CD4-positive, CD25-positive, alpha-beta regulatory T cell (primary cell): ENCODE measurements at places on chromosomes 12 and 14. TPM values are rescaled to one million over a fixed set of nuclear protein-coding genes. Genes with fewer than 3 reads are reported as not detected.

DNA sequence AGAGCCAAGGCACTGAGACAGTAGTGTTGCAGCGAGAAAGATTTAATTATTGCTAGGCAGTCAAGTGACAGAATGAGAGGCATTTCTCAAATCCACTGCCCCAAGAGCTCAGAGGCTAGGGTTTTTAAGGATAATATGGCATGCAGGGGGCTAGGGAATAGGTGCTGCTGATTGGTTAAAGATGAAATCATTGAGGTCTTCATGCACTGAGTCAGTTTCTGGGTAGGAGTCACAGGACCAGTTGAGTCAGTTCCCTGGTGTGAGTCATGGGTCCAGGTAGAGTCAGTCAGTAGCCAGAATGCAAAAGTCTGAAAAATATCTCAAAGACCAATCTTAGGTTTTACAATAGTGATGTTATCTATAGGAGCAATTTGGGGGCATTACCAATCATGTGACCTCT lies 323.8 kb downstream of the RGS6 start:
- H3K4me3 ChIP-seq = no peak overlapping the region
- H3K4me1 ChIP-seq = no peaks in the 10 kb centered on the region
- no peak overlapping the region for H3K27ac ChIP-seq
- no peak for DNase-seq
- H3K36me3 ChIP-seq = no peaks in the 10 kb centered on the region

GRCh38 chr14:104150136-104151025 lies 12.0 kb downstream of the KIF26A start:
- H3K4me3 ChIP-seq = no peak overlapping the region
- no peaks in the 10 kb centered on the region for H3K27me3 ChIP-seq
- H3K36me3 ChIP-seq = no peaks in the 10 kb centered on the region
- no peak overlapping the region for H3K27ac ChIP-seq

DNA sequence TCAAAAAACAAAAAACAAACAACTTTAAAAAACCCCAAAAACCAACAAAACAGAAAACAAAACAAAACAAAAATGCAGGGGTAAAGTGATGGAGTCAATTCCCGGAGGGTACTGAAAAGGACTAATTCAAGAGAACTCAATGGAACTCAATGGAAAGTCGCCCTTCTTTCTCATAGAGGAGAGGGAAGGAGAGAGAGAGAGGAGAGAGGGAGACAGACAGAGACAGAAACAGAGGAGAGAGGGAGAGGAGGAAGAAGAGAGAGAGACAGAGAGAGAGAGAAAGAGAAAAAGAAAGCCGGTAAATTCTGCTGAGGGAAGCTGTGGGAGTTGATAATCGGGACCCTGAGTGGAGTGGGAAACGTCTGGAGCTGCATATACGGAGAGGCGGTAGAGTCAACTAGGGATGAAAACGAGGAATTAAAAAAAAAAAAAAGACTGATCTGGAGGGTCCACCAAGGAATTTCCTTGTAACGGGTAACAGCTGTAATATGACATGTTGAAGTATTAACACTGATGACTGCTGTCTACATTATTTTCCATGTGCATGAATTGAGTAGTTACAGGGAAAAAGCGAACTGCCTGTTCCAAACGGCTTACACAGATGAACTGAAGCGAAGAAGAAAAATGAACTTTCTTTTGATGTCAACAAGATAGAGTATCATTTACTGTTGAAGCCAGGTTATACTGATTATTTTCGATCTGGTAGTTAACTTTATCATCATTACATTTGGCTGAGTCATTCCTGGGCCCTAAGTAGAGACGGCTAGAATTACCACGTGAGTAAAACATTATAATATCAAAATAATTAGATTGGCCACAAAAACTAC lies 934 bp upstream of the ZC2HC1C start:
- no peaks in the 10 kb centered on the region for H3K27me3 ChIP-seq
- no peak for DNase-seq
- peak overlapping the region; percentile 34 for H3K27ac ChIP-seq
- peak overlapping the region; percentile 82 for H3K4me3 ChIP-seq

- H3K27ac ChIP-seq = no peak overlapping the region
- peaks cover 11% of the 10 kb centered on the region for H3K36me3 ChIP-seq
- no peak for DNase-seq
- no peaks in the 10 kb centered on the region for H3K27me3 ChIP-seq
- no peak overlapping the region for H3K4me3 ChIP-seq
Observed at GRCh38 chr14:70392676-70393075, 24.2 kb downstream of the SYNJ2BP start.

The CIROP gene
- not detected for total RNA-seq

DNA sequence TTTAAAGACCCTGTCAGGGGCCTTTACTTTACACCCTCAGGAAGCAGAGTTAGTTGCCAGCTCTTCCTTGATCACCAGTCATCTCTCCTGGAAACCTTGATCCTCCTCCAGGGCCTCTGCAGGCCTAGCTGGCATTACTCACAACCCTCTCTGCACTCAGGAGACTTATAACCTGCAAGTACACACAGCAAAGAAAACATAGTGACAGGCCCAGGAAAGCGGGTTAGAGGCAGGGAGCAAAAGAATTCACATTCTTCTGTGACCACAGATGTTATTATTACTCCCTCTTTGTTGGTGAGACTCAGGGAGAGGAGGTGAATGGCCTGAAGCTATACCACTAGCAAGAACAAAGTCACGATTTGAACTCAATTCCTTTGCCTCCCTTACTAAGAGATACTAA lies 87.4 kb downstream of the OR11H12 start:
- H3K36me3 ChIP-seq = no peaks in the 10 kb centered on the region

GRCh38 chr12:2583642-2584401 lies 210.9 kb upstream of the FKBP4 start:
- H3K4me1 ChIP-seq = peaks cover 6% of the 10 kb centered on the region
- H3K36me3 ChIP-seq = no peaks in the 10 kb centered on the region
- H3K4me3 ChIP-seq = no peak overlapping the region
- no peak overlapping the region for H3K27ac ChIP-seq
- peaks cover 8% of the 10 kb centered on the region for H3K27me3 ChIP-seq

- no peaks in the 10 kb centered on the region for H3K4me1 ChIP-seq
- H3K4me3 ChIP-seq = no peak overlapping the region
- DNase-seq = no peak
- no peak overlapping the region for H3K27ac ChIP-seq
- no peaks in the 10 kb centered on the region for H3K36me3 ChIP-seq
Observed at GRCh38 chr14:82419933-82420332, 886.3 kb upstream of the SEL1L start.

GRCh38 chr14:90198541-90199060 lies 57.8 kb upstream of the PSMC1 start:
- no peaks in the 10 kb centered on the region for H3K36me3 ChIP-seq
- H3K27ac ChIP-seq = no peak overlapping the region
- H3K4me1 ChIP-seq = no peaks in the 10 kb centered on the region
- H3K27me3 ChIP-seq = no peaks in the 10 kb centered on the region
- DNase-seq = no peak

DNA sequence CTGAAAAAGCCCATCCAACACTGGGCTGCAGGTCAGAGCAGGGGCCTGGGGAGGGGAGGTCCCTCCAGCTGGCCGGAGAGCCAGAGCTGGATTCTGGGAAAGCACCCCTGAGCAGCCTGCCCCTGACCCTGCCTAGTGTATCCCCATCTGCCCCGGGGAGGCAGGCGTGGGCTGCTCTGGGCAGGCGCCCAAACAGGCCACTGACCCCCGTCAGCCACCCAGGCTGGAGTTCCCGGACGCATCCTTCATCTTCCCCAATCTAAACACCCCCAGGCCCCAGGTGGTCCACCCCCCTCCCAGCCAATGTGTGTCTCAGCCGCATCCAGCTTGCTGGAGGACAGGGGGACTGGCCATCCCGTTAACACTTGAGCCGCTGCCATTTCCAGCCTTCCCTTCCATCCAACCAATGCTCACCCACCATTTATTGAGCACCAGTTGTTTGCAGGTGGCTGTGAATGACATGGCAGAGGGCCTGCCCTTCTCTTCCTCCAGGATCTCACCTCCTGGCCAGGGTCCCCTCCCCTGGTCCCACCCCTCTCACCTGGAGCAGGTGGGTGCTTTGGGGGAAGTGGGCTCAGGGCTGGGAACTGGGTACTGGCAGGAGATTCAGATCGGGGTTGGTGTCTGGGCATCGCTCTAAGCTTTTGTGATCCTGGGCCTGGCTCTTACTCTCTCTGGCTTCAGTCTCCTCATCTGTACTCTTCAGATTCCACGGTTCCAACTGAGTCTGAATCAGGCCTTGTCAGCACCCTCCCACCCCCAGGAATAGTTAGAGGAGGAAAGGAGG lies 743 bp upstream of the DTX1 start:
- no peaks in the 10 kb centered on the region for H3K36me3 ChIP-seq
- H3K27me3 ChIP-seq = peaks cover 2% of the 10 kb centered on the region
- no peak for DNase-seq
- H3K27ac ChIP-seq = peak overlapping the region; percentile 28
- peak overlapping the region; percentile 31 for H3K4me3 ChIP-seq

GRCh38 chr12:27657296-27657695 lies 39.0 kb upstream of the REP15 start:
- no peak overlapping the region for H3K27ac ChIP-seq
- no peaks in the 10 kb centered on the region for H3K36me3 ChIP-seq
- H3K27me3 ChIP-seq = no peaks in the 10 kb centered on the region
- no peak for DNase-seq
- H3K4me3 ChIP-seq = no peak overlapping the region

- H3K4me3 ChIP-seq = no peak overlapping the region
- no peak for DNase-seq
- no peaks in the 10 kb centered on the region for H3K27me3 ChIP-seq
- no peak overlapping the region for H3K27ac ChIP-seq
Observed at GRCh38 chr14:22432348-22432976, 156.6 kb downstream of the DAD1 start.

The TAS2R31 gene
- total RNA-seq = 4.2 TPM

- no peak for DNase-seq
- no peak overlapping the region for H3K27ac ChIP-seq
- no peaks in the 10 kb centered on the region for H3K27me3 ChIP-seq
- no peak overlapping the region for H3K4me3 ChIP-seq
Observed at GRCh38 chr14:67187826-67188225, 1.4 kb upstream of the GARIN2 start.

DNA sequence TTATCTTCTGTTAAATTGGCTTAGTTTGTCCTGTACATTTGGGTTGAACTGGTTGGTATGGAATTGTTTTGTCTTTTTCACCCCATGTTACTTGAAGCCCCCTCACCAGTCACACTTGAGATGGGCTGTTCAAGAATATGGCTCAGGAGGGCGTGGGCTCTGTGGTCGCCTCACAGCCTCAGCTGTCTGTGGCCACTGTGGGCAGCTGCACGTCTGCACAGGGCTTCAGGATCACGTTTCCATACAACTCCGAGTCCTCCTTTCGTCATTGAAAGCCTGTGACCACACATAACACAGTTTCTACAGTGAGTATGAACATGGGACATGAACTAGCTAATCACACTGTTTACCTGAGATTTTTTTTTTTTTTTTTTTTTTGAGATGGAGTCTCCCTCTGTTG lies 81.3 kb downstream of the MOK start:
- H3K4me1 ChIP-seq = peaks cover 13% of the 10 kb centered on the region
- H3K27me3 ChIP-seq = no peaks in the 10 kb centered on the region
- no peaks in the 10 kb centered on the region for H3K36me3 ChIP-seq
- no peak overlapping the region for H3K27ac ChIP-seq

DNA sequence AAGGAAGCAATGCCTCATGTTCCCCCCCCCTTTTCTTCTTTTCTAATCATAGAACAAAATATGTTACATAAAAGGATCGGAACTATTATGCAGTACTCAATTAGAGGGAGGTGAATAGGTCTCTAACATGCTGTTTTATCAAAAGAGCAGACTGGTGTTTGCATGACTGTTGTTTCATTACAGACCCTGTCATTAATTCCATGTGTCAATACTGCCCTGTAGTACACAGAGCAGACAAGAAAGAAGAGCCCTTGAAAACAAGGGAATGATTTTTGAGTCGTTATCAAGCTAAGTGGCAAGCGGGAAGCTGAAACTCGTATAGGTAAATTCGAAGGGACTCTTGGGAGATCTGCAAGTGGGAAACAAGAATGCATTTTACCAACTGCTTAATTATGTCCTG lies 76.9 kb upstream of the TMEM263 start:
- peaks cover 50% of the 10 kb centered on the region for H3K36me3 ChIP-seq
- no peak overlapping the region for H3K4me3 ChIP-seq
- H3K27ac ChIP-seq = no peak overlapping the region
- H3K4me1 ChIP-seq = no peaks in the 10 kb centered on the region
- H3K27me3 ChIP-seq = no peaks in the 10 kb centered on the region
